ENCODE measurements at places on chromosomes 6 and 20.
A peak's percentile ranks its signal among the peaks of the same experiment; 100 is the strongest.

GRCh38 chr6:38209371-38210260, 390.1 kb downstream of the ZFAND3 start:
- DNase-seq = no peak

GRCh38 chr20:35616465-35617396, 1.1 kb downstream of the SPAG4 start:
- DNase-seq = peak; percentile 51

DNA sequence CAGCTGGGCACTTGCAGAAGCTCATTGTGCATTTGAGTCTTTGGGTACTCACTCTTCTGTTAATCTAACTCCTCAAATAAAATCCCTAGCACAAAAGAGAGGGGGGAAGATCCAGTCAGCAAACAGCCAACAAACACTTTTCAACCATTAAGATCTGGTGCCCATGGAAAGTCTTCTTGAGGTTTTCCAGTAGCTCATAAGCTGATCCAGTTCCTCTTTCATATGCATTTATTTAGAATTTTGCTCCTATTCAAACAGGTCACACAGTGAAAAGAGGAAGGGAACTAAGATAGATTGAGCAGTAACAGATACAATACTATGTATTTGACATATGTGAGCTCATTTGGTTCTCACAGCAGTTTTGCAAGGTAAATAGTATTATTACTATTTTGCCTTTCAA, 38.6 kb downstream of the HLA-DPB1 start:
- DNase-seq = no peak

DNA sequence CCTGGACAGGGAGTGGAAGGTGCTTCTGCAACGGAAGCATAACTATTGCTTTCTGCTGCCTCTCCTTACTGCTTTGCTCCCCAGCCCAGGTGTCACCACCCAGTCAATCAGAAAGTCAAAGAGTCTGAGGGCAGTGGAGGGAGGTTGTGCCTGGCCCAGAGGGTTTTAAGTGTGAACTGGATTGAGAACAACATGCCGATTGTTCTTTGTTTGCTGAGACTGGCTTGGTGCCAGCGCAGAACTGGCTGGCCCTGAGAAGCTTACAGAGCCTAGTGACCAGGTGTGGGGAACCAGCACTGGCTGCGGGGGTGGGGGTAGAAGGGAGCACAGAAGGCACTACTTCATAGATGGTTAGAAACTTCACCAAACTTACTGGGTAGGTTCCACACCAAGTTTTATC, 31.1 kb upstream of the ENPP4 start:
- DNase-seq = no peak

- no peak for DNase-seq
Measured at GRCh38 chr6:162443101-162443500, 284.5 kb downstream of the PRKN start.

- DNase-seq = no peak
Measured at GRCh38 chr6:95866732-95867131, 149.0 kb upstream of the FUT9 start.

DNA sequence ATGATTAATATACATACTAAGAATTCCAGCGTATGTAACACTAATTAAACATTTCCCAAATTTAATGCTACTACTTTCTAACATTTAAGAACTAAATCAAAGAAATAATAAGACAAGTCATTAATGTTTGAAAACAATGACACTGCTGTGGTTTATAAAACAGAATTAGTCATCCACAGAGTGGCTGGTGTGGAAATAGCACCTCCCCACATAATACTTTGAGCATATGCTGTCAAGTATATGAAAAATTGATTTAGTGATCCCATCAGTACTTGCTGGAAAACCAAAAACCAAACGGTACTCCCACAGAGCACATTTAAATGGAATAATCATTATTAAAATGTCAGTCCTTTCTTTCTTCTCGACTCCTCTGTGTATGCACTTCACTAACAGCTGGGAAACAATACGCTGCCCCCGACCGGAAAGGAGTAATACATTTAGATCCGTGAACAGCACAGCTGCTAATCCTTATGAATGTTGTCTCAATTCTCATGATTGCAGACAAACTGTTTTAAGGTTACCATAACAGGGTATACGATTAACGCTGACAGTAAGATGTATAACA, 78.4 kb downstream of the PREP start:
- DNase-seq = no peak

DNA sequence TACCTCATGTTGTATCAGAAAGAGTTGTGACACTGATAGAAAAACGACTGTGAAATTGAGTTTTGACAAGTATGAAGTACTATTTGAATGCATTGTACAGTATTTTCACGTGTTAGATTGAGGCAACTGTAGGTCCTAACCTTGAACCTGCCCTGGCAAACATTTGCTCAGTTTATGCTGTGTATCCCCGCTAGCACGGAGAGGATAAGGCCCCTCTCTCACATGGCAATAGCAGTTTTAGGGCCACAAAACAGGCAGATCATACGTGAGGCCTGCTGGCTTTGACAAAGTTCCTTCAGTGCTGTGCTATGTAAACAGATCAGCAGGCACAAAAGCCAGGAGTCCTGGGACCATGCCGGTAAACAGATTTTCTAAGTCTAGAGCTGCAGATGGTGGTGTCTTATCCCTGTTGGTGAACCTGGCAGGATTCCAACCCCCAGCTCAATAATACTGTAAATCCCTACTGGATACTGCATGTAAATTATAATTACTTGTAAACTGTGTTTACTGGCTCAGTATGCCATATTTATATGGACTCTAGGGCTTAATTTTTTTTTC, 23.8 kb upstream of the FAM217A start:
- no peak for DNase-seq

DNA sequence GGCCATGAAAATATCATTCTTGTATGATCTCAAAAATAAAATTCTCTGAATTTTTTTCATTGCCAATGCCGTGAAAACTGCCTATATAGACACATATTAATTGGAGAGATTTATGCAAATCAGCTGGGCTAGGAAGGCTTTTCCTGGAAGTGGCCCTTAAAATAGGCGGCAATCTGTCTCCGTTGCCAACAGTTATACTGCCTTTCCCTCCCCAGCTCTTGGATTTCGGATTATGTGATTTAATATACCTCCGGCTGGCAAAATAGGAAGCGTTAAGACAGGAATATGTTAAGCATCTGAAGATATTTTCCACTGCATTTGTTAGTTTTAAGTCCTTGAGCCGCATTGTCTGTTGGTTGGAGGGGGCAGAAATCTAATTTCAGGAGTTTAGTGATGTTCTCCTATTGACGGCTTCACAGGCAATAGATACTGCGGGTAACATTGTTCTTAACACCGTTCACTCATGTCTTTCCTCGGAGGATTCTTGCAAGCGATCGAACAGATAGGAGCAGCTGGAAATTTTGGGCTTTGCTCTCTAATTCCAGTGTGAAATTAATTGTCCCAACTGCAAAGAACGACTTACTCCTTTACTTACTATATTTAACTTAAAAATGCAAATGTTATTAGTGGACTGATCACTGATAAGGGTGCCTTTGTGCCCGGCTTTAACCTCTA, 113.3 kb downstream of the LINC00237 start:
- DNase-seq = no peak

DNA sequence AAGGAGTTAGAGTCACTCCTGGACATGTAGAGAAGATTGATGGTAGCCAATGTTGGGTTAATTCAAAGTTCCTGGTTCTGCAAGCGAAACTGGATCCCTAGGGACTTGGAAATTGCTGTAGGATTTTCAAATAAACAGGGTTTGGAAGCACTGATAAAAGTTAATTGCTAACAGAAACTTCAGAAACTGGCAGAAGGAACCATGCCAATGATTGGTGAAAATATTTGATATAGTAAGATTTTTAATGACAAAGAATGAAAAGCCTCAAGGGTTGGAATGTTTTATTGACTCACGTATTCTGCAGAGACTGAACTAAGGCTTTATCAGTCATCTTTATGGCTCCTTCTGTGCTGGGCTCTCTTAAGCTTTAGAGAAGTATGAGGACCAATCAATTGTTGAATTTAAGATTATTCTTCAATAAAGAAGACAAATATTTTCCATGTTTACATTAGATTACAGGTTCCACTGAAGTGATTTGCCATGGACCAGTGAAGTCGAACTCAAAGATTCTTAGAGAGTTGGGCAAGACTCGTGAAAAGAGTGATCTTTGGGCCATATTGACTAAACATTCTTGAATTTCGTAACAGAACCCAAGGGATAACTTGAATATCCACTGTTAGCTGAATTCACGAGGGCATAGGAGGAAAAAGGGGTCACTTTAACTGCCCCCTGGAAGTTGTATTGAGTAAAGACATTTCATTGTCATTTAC, 371.4 kb downstream of the HDGFL1 start:
- no peak for DNase-seq

DNA sequence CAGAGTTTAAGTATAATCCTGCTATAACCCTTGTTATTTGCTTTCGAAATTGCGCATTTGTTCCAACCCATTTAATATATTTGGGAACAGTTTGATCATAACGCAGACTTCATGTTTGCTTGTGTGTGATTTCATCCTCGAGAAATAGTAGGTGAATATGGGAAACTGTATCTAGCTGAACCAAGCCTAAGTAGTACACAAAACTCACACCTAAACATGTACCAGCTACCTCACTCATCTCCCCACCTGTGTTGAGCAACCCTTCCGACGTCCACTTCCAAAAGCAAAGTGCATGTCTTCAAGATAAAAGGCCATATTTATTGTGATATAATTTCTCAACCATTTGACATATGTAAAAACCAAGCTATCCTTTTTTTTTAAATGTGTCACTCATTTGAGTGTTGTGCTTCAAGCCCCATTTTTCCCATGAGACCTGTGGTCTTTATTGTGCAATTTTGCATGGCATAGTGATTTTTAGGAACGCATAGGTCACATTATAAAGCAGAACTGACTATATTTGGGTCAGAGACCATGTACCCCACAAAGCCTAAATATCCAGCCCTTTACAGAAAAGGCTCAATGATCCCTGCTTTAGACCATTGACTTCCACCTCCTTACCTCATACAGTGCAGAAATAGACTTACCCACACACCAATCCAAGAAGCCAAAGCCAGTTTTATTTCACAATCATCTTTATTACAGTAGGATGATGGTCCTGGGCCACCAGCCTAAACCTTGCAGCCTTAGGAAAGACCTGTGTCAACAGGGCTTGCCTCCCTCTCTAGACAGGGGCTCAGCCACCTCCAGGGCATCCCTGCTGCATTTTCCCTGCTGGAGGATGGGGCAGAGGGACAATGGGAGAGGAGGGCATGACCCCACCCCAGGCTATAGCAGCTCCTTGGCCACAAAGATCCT, 7.1 kb downstream of the CCND3 start:
- DNase-seq = no peak

- no peak for DNase-seq
Measured at GRCh38 chr20:53786071-53786444, 192.4 kb upstream of the ZNF217 start.

DNA sequence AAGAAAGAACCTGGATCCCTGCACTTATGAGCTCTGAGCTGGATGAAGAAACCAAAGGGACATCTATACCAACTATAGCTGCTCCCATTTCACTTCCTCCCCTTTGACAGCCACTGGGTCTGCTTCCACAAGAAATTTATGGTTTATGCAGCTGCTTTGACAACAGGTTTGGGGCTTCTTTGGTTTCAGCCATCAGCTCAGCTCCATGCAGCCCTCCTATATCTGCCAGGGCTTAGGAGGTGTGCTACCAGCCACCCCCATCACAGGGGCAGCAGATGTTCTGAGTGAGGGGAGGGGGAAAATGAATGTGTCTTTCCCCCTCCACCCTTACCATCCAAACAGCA, 29.2 kb upstream of the PKHD1 start:
- DNase-seq = no peak

GRCh38 chr6:98904096-98904495, 43.6 kb downstream of the FBXL4 start:
- no peak for DNase-seq

DNA sequence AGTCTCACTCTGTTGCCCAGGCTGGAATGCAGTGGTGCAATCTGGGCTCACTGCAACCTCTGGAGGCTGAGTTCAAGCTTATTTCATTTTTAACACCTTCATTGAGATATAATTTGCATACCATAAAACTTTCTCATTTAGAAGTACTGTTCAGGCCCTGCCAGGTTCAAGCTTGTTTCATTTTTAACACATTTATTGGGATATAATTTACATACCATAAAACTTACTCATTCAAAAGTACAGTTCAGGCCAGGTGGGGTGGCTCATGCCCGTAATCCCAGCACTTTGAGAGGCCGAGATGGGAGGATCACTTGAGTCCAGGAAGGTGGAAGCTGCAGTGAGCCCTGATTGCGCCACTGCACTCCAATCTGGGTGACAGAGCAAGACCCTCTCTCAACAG, 5.5 kb downstream of the OR2B6 start:
- DNase-seq = no peak

GRCh38 chr6:113995634-113996033, 24.7 kb upstream of the HDAC2 start:
- DNase-seq = no peak

- no peak for DNase-seq
Measured at GRCh38 chr6:27558028-27558724, 85.3 kb upstream of the ZNF184 start.

DNA sequence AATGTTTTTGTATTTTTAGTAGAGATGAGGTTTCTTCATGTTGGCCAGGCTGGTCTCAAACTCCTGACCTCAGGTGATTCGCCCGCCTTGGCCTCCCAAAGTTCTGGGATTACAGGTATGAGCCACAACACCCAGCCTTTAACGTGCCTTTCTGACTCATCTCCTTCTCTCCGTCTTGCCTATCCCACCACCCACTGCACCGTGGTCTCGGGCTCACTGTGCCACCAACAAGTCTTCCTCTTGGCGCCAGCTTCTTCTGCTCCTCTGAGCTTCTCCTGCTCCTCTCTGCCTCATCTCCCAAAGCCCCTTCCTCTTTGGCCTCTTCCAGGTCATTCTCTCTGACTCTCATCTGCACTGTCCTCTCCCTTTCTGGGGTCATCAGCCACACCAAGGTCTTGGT, 41.0 kb downstream of the TMEM242 start:
- no peak for DNase-seq

- DNase-seq = no peak
Measured at GRCh38 chr6:159727717-159728445, 575 bp downstream of the WTAP start.

DNA sequence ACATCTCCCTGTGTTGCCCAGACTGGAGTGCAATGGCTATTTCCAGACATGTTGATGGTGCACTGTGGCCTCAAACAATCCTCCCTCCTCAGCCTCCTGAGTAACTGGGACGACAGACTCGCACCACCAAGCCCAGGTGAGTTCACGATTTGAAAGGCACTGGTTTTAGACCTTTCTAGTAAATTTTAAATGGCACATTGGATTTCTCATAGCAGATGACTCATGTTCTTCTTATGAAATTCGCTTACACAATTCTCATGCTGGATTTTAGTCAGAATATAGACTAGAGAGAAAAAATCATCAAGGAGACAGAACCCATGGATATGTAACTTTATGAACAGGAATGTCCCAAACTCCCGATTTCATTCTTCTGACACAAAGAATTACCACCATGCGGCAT, 18.1 kb upstream of the PXDC1 start:
- DNase-seq = no peak

- no peak for DNase-seq
Measured at GRCh38 chr20:13718171-13718570, 66.5 kb downstream of the ESF1 start.

Data from effector CD8-positive, alpha-beta T cell (primary cell).